CD4-positive, alpha-beta T cell treated with Interleukin-15 for 4 hours (primary cell): ENCODE measurements at places on chromosomes 6 and 20.

- DNase-seq = no peak
Observed at GRCh38 chr6:153367021-153367420, 235.9 kb upstream of the RGS17 start.

GRCh38 chr20:17987988-17988387 is 19.2 kb downstream of the MGME1 start:
- no peak for DNase-seq

DNA sequence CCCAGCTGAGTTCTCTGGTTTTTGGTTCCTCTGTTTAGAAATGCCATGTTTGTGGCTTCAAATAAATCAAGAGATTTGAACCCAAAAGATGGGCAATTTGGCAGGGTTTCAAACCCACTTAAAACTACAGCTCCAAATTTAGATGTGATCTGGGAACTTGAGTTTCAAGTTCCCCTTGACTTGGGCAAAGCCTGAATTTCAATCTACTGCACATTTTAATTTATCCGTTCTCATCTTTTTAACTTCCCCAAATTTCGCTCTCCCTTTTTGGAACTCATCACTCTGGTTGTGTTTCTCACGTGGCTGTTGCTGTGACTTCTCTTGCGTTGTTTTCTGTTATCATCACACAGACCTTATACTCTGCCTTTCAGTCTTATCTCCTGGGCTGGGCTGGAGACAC is 230.9 kb downstream of the CDC5L start:
- DNase-seq = no peak

DNA sequence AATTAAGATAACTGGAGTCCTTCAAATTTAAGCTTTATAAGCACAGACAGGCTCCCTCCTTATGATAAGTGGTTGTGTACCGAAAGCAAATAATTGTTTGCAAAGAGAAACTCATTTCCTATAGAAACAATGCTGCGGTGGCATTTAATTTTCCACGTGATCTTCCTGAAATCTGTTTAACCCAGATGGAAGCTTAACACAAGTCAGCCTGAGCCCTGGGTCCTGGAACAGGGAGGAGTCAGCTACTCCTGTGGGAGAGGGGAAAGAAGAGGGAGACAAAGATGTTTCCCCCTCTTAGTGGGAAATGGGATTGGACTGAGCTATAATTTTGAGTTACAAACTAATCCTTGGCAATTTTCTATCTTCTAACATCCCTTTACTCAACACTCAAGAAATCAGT is 136.5 kb downstream of the ELOVL4 start:
- no peak for DNase-seq

GRCh38 chr6:164216368-164216767 is 801.9 kb downstream of the QKI start:
- DNase-seq = no peak

GRCh38 chr20:49054056-49054643 is 8.0 kb downstream of the CSE1L start:
- no peak for DNase-seq

GRCh38 chr6:64186592-64186991 is 551.0 kb downstream of the PHF3 start:
- no peak for DNase-seq
